Stromal cell of bone marrow (primary cell): ENCODE measurements at places on chromosomes 6 and 20.

DNA sequence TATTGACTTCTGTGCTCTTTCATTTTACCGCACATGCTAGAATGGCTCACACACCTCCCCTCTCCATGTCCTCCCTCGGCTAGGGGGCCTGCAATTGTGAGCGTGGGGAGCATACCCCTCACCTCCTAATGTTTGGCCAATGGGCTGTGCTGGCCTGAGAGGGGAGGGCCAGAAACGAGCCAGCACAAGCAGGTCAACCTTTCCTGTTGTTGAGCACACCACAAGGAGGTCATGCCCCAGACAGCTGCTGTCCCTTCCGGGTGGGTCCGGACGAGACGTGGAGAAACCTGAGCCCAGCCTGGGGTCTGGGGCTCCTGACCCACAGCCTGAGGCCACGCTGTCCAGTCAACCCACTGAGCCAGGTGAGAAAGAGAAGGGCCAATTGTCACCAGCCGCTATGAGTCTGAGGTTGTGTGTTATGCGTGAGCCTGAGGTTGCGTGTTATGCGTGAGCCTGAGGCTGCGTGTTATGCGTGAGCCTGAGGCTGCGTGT, 77.4 kb downstream of the TTLL2 start:
- no peak for DNase-seq

DNA sequence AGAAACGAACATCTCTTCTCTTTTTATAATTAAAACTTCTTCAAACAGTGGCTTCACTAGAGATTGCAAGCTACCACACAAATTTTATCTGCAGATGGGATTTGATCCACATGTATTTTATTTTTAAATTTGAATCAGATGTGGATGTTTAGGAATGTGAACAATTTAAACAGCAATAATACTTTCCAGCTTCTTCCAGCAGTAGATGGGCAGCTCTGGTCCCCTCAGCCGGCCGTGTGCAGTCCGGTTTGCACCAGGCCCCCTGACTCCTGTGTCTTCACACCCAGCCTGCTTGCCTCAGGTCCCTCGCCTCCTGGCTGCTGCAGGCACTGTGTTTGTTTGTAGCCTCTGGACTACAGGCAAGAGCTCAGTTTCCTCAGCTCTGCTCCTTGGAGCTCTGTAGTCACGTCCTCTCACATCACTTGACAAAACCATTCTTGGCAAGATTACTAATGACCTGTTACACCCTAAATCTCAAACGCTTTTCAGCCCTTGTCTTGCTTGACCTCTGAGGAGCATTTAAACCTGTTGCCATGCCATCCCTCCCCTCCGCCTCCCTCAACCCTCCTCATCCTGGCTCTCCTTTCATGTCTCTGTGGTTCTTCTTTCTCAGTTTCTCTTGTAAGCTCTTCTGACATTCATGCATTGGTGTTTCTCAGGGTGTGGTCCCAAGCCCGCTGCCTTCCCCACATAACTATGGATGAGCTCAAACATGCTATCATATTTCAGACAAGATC, 13.2 kb upstream of the ZBTB24 start:
- no peak for DNase-seq

- DNase-seq, result no peak
Observed at GRCh38 chr20:20531283-20531682, 163.4 kb downstream of the INSM1 start.

GRCh38 chr20:38114353-38114791, 50.7 kb downstream of the TGM2 start:
- DNase-seq, result peak; percentile 41

DNA sequence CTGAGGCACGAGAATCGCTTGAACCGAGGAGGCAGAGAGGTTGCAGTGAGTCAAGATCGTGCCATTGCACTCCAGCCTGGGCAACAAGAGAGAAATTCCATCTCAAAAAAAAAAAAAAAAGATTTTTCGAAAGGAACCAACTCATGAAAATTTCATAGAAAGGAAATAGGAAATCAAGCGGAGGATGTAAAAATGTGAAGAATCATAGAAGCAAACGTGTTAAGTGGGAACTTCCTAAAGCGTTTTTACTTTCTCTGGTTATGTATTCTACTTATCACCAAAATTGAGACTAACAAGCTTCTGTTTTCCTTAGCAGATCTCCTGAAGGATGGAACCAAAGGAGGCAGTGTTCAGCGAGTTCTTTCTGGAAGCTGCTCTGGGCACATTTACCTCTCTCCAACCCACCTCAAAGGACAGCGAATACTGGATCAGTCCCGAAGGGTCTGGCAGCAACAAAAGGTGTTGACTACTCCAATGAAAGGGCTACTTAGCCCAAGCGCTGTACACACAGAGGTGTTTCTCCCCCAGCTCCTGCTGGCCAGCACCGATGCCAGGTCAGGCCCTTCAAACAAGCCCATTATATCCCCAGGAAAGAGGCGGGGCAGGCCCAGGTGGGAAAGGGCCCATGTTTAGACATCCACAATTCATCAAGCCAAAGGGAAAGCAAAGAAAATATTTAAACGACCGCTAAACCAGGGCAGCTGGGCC, 327.5 kb upstream of the JARID2 start:
- DNase-seq, result no peak

DNA sequence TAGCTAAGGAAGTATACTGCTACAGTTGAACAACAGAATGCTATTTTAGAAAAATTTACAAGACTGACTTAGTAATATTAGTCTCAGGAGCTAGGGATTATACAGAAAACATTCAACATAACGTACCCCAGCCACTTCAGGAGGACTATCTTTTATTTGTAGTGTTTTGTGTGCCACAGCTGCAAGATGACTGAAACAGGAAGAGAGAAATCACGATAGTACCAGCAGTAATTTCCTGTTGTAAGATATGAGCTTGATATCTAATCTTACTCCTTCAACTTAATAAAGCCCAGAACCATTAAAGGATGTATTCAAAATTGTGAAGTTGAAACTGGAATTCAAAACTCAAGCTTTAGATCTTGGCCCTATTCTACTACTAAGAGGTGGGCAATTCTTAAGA, 42.1 kb downstream of the SLC35A1 start:
- DNase-seq, result no peak

GRCh38 chr20:12916699-12917098, 92.1 kb upstream of the SPTLC3 start:
- no peak for DNase-seq

DNA sequence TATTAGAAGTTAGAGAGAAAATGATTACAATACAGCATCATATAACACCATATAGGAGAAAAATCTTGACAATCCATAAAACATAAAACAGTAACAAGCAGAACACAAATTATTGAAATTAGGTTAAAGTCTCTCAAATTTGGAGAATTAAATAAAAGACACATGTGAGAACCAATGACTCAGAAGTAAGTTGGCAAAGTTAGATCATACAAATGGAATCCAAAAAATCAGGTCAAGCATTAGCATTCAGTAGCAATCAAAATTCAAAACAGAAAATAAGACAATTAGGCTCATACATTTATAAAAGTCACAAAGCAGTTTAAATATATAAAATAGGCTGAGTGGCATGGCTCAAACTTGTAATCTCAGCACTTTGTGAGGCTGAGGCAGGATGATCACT, 775.6 kb downstream of the PHF3 start:
- DNase-seq, result peak; percentile 1

- DNase-seq, result no peak
Observed at GRCh38 chr6:26270486-26270861, 94.5 kb upstream of the BTN3A2 start.

GRCh38 chr20:46117704-46118467, at the start of gene CD40:
CD40 (plus strand) TSS chr20:46118314; CDS start chr20:46118344, 30 bp downstream.
- peak; percentile 30 for DNase-seq

- DNase-seq, result no peak
Observed at GRCh38 chr6:25617997-25618396, 34.0 kb upstream of the SCGN start.

GRCh38 chr6:105372849-105373182, 30.1 kb downstream of the PREP start:
- DNase-seq, result no peak

- DNase-seq, result no peak
Observed at GRCh38 chr20:33065785-33066184, 12.1 kb downstream of the BPIFB3 start.

DNA sequence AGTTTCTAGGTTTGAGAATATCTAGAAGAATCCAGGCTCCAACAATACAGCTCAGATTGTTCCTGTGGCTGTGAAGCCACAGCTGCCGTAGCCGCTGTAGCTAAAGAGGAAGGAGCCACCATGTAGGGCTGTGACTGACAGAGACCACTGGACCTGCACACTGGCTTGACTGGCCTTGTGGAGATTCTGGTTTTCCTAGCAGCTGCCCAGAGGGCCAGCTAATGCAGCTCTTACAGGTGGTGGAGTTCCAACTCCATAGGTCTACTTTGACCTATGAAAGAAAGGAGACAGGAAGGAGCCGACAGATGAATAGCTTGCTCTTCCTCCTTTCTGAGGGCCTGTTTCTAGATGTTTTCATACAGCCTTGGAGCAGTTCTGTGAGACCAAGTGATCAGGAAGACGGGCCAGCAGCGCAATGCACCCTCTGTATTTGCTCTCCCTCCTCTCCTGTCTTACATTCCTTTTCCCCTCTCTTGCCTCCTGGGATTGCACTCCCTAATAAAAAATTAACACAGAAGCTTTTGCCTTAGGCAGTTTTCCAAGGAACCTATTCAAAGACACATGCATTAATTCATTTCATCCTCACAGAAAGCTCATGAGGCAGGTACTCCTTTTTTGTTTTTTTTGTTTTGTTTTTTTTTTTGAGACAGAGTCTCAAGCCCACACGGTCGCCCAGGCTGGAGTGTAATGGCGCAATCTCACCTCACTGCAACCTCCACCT, 51.8 kb upstream of the MYB start:
- no peak for DNase-seq

DNA sequence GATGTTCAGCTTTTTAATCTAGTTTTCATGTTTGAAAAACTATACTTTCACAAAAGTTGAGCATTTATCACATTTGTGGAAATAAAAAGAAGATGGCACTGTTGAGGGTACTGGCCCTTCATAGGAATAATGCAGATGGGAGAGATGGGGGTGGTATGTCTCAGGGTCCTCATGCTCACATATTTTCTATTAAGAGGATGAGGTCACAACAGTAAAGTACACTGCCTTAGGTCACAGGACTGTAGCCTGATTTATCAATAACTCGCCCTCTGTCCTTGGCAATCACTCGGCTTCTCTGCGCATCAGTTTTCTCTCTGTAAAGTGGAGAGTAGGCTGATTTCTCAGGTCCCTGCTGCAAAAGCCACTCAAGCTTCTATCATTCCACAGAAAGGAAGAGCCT, 55.9 kb downstream of the PPP1R3G start:
- DNase-seq, result no peak

DNA sequence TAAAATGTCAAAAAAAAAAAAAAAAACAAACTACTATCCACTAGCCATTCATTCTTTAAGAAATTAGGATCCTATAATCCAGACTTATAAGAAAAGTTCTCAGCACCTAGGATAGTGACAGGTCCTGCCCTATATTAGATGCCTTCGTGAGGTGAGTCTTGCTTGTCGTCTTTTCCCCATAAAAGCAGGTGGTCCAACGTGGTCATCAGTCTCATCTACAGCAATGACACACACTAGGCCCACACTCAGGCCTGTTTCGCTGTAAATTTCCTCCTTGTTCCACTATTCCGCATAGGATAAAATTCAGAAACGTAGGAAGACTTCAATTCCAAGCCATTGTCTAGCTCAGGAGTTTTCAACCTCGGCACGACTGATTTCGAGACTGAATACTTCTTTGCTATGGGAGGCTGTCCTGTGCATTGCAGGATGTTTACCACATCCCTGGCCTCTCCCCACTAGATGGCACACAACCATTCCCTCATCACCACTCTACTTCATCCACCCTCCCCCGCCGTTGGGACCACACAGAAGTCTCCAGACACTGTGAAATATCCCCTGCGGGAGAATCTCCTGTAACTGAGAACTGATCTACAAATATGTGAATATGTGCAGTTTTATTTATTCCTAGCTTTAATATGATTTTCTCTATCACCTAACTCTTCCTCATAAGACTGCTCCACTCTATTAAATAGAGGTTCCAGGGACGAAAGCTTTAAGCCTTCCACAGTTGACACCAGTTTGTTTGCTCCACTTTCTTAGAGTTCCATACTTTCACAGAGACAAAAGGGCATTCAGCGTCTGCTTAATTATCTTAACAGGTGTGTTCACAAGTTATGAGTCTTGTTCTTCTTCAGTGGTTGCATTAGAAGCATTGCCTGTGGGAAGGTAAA, 346.3 kb downstream of the BMP2 start:
- DNase-seq, result peak; percentile 19

DNA sequence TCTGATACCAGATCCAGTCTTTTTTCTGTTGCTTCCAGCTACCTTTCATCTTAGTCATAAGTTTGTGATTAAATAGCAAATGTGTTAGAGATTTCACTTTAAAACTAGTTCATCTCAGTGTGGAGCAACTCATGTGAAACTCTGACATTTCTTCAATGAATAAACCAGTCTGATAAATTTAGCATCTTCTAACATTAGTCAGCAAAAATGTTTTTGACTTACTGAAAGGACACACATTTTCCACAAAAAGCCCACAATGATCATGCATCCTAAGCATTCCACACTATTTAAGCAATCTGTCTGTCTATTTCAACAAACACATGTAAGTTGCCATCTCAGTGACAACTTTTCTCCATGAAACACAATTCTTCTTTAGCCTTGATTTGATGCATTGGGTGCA, 222.2 kb upstream of the SLC35B3 start:
- DNase-seq, result no peak

GRCh38 chr6:25254671-25255070, 24.5 kb upstream of the CARMIL1 start:
- DNase-seq, result no peak

DNA sequence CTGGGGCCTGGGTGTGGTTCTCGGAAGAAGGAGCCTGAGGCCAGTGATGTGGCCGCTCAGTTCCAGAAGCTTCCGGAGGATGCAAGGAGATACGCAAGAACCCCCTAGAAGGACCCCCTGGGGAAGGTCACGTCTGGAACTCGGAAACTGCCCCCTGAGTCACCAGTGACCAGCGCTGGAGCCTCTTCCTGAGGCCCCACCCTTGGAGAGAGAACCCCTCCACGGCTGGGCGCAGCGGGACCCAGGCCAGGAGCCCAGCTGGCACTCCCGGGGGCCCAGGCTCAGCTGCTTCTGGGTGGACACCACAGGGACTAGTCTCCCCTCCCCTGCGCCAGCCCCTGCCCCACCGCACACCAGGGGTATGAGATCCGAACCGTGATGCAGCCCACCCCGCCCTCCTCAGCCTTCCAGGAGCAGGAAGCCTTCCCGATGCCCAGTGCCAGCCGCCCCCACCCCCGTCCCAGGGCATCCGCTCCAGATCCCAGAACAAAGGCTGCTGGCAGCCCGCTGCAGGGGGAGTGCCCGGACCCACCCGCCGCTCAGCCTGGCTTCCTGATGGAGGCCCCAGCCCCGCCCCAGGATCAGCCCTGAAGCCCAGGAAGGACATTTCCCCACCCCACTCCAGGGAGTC, 7.5 kb downstream of the LAMA5 start:
- DNase-seq, result no peak
